ENCODE measurements at places on chromosomes 4 and X. TPM values are rescaled to one million over a fixed set of nuclear protein-coding genes. Genes with fewer than 3 reads are reported as not detected.

- no peak overlapping the region for H3K4me3 ChIP-seq
- no peaks in the 10 kb centered on the region for H3K36me3 ChIP-seq
- no peaks in the 10 kb centered on the region for H3K27me3 ChIP-seq
- no peak for DNase-seq
- no peaks in the 10 kb centered on the region for H3K4me1 ChIP-seq
Observed at GRCh38 chr4:84342161-84342560, 156.9 kb downstream of the NKX6-1 start.

GRCh38 chr4:184890499-184890898 is 64.7 kb upstream of the ACSL1 start:
- DNase-seq: no peak
- no peaks in the 10 kb centered on the region for H3K36me3 ChIP-seq
- no peaks in the 10 kb centered on the region for H3K4me1 ChIP-seq
- H3K27ac ChIP-seq: no peak overlapping the region
- H3K27me3 ChIP-seq: no peaks in the 10 kb centered on the region
- no peak overlapping the region for H3K4me3 ChIP-seq

- no peaks in the 10 kb centered on the region for H3K36me3 ChIP-seq
- H3K27me3 ChIP-seq: no peaks in the 10 kb centered on the region
- H3K4me1 ChIP-seq: no peaks in the 10 kb centered on the region
- no peak for DNase-seq
- H3K27ac ChIP-seq: no peak overlapping the region
Observed at GRCh38 chrX:132712350-132712749, 223.5 kb upstream of the MBNL3 start.

DNA sequence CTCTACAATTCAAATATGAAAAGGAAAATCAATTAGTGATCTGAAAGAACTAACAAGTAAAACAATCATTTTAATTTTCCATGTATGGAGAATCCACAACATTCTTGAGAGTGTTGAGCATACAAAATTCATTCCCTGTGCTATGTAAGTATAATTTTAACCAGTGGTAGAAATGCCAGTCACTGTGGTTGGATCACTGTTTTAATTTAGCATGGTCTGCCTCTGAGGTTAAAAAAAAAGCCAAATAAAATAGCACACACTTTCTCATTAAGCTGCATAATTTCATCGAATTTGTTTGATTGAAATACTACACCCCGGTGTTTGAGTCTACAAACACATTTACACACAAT is 185.5 kb upstream of the STS start:
- no peaks in the 10 kb centered on the region for H3K27me3 ChIP-seq
- no peaks in the 10 kb centered on the region for H3K4me1 ChIP-seq
- H3K36me3 ChIP-seq: no peaks in the 10 kb centered on the region
- no peak overlapping the region for H3K27ac ChIP-seq

- no peaks in the 10 kb centered on the region for H3K4me1 ChIP-seq
- no peak overlapping the region for H3K27ac ChIP-seq
- H3K36me3 ChIP-seq: no peaks in the 10 kb centered on the region
- no peak overlapping the region for H3K4me3 ChIP-seq
Observed at GRCh38 chr4:177093964-177094363, 215.7 kb upstream of the NEIL3 start.

DNA sequence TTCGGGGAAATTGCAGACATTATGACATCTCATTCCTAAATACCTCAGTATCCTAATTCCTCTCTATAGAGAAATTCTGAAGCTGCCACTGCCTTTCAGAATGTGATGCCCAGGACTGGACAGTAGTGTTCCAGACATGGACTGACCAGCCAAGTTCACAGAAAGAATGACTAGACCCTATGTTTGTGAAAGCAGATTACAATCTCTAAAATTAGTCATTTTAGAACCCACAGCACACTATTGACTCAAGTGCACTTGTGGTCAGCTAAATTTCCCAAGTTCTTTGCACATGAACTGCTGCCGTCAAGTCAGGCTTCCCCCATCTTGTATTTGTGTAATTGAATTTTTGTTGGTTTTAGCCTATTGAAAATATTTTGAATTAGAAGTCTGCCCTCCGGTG is 81.0 kb upstream of the ESX1 start:
- peak; percentile 69 for DNase-seq
- no peak overlapping the region for H3K27ac ChIP-seq
- H3K4me1 ChIP-seq: peaks cover 2% of the 10 kb centered on the region
- H3K36me3 ChIP-seq: no peaks in the 10 kb centered on the region

GRCh38 chr4:139774759-139775487 is 109.3 kb downstream of the MGST2 start:
- H3K27ac ChIP-seq: no peak overlapping the region
- no peak for DNase-seq

- H3K36me3 ChIP-seq: no peaks in the 10 kb centered on the region
- peak; percentile 61 for DNase-seq
- H3K4me1 ChIP-seq: peaks cover 4% of the 10 kb centered on the region
- H3K27ac ChIP-seq: no peak overlapping the region
- no peak overlapping the region for H3K4me3 ChIP-seq
Observed at GRCh38 chr4:173318648-173319211, 15.4 kb downstream of the HMGB2 start.

SPANXD gene
- not detected for total RNA-seq

CFAP299 gene
- total RNA-seq: 16.2 TPM

NUDT11 gene
- total RNA-seq: 7.1 TPM

CPLX1 gene
- not detected for total RNA-seq
